Psoas muscle (tissue), 8 donors: ENCODE measurements at places on chromosomes 11 and 22. TPM values are rescaled to one million over a fixed set of nuclear protein-coding genes. Genes with fewer than 3 reads are reported as not detected.

The INS gene
- not detected for polyA plus RNA-seq

The C11orf24 gene
- 49.8 TPM for polyA plus RNA-seq

DNA sequence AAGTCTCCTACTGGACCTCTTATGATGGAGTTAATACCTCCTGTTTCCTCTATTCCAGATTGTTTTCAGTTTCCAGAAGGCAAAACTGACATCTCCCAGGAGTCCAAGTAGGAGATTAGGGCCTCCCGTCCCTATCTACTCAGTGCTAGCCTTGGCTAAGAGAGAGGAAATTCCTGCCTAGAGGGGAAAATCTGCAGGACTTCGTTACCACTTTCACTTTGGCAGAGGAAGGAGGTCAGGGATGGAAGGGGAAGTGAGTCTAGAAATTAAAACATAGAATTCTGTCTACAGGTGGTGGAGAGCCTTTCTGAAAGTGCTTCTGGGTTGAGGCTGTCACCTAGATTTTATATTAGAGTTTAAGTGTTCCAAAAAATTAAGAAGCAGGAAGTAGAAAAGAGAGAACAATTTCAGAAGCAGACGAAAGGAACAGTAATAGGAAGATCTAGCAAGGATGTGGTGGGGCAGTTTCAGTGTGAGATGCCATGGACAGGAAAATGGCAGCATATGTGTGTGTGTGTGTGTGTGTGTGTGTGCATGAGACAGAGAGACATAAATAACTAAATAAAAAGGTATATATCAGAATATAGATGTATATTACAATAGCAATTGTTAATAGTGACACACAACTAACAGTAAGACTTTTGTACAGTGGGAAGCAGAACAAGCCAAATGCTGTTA lies 2.4 kb upstream of the TRIM68 start:
- peaks cover 11% of the 10 kb centered on the region for H3K4me1 ChIP-seq
- no peaks in the 10 kb centered on the region for H3K36me3 ChIP-seq
- H3K27me3 ChIP-seq: no peaks in the 10 kb centered on the region
- peak overlapping the region; percentile 23 for H3K4me3 ChIP-seq
- no peak for DNase-seq

- H3K27ac ChIP-seq: no peak overlapping the region
- no peak for DNase-seq
- H3K36me3 ChIP-seq: no peaks in the 10 kb centered on the region
- H3K4me3 ChIP-seq: no peak overlapping the region
- H3K4me1 ChIP-seq: peaks cover 8% of the 10 kb centered on the region
Observed at GRCh38 chr11:120214581-120214980, 3.7 kb downstream of the OAF start.

DNA sequence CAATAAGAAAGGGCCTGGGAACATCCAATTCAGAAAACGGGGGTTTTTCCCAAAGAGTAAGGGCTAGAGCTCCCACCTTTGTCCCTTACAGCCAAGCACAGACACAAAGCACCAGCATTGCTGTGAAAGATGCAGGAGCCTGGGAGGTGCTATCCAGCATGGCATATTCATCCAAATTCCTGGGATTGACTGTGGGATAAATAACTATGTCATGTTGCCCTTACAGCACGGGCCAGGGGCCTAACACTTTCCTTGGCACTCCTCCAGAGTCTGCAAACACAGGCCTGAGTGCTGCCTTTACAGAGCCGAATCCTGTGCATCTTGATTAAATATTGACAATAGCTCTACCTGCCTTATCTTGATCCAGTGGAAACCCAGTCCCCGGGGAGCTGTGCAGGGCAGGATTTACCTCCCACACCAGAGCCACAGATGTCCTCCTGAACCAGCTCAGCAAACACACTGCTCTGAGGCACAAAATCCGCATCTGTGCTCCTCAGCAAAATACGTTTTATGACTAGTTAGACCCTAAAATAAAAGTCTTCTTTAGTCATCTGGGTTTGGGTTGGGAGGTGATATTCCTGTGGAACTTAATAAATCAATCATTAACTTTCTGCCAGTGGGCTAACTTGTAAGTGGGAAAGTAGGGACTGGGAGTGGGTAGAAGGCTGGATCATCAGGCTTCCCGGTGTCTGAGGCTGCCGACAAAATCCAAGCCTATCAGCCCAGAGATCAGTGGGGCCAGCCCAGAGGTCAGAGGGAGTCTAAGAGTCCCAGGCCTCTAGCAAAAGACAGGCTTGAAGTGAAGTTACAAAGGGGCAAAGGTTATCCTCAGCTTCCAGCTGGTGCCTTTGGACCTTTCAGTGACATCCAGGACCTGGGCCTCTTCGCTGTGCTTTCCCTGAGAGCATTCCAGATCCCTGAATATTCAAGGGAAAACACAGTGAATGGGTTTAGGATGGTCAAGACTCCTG lies 36.5 kb downstream of the POU2AF3 start:
- no peak for DNase-seq
- no peaks in the 10 kb centered on the region for H3K27me3 ChIP-seq
- no peaks in the 10 kb centered on the region for H3K36me3 ChIP-seq
